ENCODE measurements at places on chromosomes 3 and 15.

- DNase-seq: no peak
Observed at GRCh38 chr3:126127904-126128303, 44.0 kb upstream of the SLC41A3 start.

- DNase-seq: no peak
Observed at GRCh38 chr3:83230841-83231240, 1469.4 kb upstream of the GBE1 start.

DNA sequence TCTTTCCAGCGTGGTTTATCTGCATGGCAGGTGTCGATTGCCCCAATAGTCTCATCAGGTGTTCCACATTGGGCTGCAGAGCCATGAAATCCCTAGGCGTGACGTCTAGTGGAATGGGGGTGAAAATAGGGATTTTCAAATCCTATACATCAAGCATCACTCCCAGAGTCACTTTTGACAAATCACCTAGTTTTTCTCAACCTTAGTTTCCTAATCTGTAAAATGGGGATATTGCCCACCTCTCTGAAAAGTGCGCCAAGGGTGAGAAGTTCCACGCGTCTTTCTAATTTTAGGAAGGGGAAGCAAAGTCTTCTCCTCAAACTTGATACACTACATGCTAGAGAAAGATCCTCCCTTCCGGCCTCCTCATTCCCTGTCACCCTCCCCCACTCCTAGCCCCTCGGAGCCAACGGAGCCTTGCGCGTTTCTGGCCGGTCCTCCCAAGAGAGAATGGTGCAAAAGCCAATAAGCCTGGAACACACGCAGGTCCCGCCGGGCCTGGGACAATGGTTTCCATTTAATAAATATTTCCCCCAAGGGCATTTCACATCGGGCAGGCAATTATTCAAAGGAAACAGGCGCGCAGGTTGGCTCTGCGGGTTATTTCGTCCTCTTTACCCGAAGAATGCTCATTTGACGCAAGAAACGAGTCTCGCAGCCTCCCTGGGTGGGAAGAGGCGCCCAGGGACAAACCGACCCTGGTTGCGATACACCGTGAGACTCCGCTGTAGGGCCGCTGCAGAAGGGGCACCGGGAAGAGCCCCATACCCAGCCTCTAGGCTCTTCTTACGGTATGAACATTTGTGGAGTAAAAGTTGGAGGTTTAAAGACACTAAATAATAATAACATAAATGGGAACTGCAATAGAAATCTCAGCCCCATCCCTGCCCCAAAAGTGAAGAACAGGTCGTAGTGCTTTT, 1.2 kb upstream of the SOX14 start:
- no peak for DNase-seq

- no peak for DNase-seq
Observed at GRCh38 chr3:61340931-61341461, 89.7 kb upstream of the FHIT start.

DNA sequence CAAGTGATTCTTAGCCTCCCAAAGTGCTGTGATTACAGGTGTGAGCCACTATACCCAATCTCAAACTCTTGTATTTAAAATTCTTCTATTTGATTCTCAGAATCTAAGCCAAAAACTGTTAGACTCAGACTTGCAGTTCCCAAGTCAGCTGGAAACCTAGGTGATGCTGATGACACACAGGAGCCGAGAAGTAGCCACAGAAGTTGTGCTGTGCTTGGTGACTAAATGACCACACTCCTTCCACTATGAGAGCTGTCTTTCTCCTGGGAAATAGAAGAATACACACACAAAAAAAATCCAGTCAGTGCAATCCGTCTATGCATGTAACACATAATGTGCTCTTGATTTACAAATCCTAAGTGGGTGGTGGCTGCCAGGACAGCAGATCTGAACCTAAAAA, 33.9 kb downstream of the ILDR1 start:
- no peak for DNase-seq

- no peak for DNase-seq
Observed at GRCh38 chr15:90154861-90155626, 46.1 kb upstream of the SEMA4B start.

DNA sequence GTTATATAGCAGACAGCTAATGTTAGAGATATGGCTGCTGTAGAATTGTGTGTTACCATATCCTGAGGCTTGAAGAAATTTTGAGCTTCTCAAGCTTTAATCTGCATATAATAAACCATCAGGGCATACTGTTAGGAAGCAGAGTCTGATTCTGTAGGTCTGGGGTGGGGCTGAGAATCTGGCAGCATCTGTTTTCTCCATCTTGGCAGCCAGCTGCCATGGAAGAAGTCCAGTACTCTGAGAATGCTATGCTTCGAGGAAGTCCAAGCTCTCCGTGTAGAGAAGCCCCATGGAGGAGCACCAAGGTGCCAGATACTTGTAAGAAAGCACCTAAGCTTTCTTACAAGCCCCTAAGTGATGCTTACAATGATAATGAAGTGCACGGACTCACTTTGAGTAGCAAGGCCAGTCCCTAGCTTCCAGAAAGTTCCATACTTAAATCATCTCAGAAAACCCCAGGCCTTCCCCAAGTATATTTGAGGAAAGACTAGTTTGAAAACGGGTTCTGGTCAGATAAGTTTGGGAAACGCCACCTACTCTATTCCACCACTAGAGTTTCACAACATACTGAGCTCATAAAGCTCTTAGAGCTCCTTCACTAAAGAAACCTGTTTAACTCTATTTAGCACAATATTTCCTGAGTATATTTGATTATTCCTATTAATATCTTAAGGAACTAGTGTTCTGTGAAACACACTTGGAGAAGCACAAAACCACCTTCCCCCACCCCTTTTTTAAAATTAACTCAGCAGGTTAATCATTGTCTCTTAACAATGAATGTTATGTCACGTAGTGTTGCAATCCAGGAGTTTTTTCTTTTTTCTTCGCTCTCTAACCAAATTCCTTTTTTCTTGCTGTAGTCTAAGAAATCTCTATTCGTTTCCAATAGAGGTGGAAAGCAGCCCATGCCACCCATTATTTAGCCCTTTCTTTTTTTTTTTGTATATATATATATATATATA, 59.9 kb upstream of the RASGRP1 start:
- DNase-seq: no peak

Measured in esophagus squamous epithelium (tissue), 5 donors.